IMR-90 (cell line): ENCODE measurements at places on chromosomes 3 and 15. TPM values are rescaled to one million over a fixed set of nuclear protein-coding genes. Genes with fewer than 3 reads are reported as not detected.
A peak's percentile ranks its signal among the peaks of the same experiment; 100 is the strongest.

The RTP1 gene
- polyA plus RNA-seq, result not detected in 2 replicates

The THAP10 gene
- 2.8 and 3.0 TPM in 2 replicates for polyA plus RNA-seq

The IP6K1 gene
- polyA plus RNA-seq, result 28.3 and 31.2 TPM in 2 replicates

The PP2D1 gene
- polyA plus RNA-seq, result not detected in 2 replicates

The CFAP100 gene
- not detected in 2 replicates for polyA plus RNA-seq

DNA sequence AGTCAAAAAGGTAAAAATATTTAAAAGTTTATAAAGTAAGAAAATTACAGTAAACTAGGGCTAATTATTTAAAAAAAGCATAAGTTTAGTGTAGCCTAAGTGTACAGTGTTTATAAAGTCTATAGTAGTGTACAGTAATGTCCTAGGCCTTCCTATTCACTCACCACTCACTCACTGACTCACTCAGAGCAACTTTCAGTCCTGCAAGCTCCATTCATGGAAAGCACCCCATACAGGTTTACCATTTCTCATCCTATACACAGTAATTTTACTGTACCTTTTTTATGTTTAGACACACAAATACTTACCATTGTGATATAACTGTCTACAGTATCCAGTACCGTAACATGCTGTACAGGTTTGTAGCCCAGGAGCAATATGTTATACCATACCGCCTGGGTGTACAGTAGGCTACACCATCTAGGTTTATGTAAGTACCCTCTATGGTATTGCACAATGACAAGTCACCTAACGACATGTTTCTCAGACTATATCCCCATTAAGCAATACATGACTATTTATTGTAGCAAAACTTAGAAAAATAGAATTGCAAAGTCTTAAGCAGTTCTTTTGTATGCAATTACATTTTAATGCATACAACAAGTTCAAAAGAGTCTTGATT, 19.5 kb downstream of the AVEN start:
- peak; percentile 41 for DNase-seq

DNA sequence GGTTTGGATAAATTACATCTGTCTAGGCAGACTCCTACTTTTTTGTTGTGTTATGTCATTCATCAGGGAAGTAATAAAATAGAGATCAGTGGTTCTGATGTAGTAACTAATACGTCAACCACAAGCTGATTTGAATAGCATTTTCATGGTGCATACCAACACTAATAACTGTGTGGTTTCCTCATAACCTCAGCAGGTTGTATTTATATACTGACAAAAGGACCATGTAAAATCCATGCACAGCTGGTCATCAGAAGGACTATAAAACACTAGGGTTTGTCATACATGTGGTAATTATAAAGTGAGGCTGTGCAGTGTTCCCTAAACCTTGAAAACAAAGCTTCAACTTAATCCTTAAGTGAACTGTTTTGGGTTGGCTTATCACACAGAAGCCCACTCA, 216.8 kb upstream of the RBMS3 start:
- DNase-seq, result peak; percentile 80

- DNase-seq, result no peak
Observed at GRCh38 chr3:78757731-78758130, 1010.1 kb downstream of the ROBO1 start.

DNA sequence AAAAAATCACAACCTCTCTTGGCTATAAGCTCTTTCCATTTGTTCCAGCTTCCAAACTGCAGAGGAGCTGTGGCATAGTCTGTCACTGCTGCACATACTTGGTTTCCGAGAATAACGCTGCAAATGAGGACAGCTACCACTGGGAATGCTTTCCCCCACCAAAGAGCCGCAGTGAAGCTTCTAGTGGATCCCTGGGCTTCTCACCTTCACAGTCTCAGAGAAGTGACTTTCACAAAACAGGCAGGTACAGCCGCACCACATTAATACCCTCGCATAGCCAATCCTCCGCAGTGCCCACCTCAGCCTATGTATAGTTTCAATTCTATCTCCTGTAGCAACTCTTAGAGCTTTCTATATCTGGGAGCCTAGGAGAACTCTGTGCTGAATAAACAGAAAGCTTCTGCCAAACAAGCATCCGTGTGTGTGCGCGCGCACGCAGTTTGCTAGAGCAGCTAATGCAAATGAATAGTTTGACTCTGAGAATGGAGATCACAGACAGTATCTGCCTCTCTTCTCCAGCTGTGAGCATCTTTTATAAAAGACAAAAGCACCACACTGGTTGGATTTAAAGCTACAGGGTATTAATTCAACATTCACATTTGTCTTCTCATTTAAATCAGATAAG, 81.9 kb upstream of the PLXND1 start:
- DNase-seq, result peak; percentile 74

DNA sequence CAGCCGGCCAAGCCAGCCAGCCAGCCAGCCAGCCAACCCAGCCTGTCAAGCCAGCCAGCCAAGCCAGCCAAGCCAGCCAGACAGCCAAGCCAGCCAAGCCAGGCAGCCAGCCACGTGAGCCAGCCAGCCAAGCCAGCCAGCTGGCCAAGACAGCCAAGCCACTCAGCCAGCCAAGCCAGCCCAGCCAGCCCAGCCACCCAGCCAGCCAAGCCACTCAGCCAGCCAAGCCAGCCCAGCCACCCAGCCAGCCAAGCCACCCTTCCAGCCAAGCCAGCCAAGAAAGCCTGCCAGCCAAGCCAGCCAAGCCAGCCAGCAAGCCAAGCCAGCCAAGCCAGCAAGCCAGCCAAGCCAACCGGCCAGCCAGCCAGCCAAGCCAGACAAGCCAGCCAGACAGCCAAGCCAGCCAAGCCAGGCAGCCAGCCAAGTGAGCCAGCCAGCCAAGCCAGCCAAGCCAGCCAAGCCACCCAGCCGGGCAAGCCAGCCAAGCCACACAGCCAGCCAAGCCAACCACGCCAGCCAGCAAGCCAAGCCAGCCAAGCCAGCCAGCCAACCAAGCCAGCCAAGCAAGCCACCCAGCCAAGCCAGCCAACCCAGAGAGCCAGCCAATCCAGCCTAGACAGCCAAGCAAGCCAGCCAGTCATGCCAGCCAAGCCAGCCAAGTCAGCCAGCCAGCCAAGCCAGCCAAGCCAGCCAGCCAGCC, 199.5 kb downstream of the GOLGA6L6 start:
- no peak for DNase-seq
